ENCODE measurements at places on chromosomes 5 and 9.

DNA sequence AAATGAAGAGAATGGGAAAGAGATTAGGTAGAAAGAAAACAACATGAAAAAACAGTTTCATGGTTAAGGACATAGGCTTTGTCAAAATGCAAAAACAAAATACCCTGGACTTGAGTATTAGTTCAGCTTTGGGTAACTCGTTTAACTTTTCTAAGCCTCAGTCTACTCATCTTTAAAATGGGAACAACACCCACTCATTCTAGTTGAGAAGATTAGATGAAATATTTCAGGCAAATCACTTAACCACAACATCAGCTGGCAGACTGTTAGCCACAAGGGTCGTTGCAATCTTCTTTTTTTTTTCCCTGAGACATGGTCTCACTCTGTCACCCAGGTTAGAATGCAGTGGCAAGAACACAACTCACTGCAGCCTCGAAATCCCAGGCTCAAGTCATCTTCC is 185.6 kb downstream of the DCP2 start:
- DNase-seq, result no peak

- no peak for DNase-seq
Observed at GRCh38 chr5:97072696-97073095, 69.7 kb downstream of the LIX1 start.

DNA sequence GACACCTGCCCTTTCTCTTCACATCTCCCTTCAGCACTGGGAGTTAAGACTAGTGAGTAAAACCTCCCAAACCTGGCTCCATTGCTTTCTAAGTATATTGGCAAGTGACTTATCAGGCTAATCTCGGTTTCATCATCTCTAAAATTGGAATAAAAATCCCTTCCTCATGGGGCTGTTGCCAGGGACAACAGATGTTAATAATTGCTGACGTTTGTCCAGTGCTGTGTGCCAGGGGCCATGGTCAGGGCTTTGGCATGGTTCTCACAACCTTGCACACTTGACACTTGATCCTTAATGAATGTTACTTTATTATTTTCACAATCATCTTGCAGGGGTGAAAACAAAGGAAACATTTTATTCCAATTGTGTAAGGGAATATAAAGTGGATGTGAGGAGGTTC is 1262.0 kb upstream of the WWC1 start:
- no peak for DNase-seq

DNA sequence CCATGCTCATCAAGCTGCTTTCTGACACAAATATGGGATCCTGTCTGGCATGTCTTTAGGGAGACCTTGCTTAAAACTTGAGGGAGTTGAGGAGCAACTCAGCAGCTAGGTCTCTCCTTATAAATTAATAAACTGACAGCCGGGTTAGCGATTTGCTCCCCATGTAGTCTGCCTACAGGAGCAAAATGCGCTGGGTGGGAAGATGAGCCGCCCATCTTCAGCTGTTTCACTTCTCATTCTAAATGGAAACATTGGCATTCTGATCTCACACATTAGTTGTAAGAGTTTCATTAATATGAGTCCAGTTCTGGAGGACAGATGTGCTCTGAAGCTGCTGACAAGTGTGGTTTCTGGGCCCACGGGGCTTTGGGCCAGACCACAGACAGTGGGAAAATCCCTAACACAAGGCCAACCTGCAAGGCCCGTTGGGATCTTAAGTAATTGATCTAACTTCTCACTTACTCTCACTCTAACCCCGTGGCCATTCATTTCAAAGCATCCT is 197.0 kb downstream of the MCTP1 start:
- DNase-seq, result no peak

Data from urinary bladder (tissue), 4 donors.